Stimulated activated CD8-positive, alpha-beta memory T cell treated with anti-CD3 and anti-CD28 coated beads, Interleukin-7, amount 100 ng/mL, for 1 hour (primary cell): ENCODE measurements at places on chromosomes 3 and 15.

DNA sequence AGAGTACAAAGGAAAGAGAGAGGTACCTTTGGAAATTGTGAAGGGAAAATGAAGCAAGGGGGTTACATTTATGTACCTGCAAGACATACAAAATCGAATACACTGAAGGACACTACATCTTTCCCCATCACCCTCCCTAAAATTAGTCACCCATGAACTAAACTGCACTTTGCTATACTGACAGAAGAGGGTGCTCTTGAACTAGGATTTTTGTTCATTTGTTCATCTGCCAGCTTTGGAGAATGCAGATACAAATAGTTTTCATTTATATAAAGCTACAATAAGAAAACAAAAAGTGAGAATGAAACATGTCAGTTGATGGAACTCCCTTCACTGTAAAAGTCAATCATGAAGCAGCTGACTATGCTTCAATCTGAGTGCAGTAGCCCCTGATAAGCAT lies 55.7 kb downstream of the PCCB start:
- no peak for DNase-seq

DNA sequence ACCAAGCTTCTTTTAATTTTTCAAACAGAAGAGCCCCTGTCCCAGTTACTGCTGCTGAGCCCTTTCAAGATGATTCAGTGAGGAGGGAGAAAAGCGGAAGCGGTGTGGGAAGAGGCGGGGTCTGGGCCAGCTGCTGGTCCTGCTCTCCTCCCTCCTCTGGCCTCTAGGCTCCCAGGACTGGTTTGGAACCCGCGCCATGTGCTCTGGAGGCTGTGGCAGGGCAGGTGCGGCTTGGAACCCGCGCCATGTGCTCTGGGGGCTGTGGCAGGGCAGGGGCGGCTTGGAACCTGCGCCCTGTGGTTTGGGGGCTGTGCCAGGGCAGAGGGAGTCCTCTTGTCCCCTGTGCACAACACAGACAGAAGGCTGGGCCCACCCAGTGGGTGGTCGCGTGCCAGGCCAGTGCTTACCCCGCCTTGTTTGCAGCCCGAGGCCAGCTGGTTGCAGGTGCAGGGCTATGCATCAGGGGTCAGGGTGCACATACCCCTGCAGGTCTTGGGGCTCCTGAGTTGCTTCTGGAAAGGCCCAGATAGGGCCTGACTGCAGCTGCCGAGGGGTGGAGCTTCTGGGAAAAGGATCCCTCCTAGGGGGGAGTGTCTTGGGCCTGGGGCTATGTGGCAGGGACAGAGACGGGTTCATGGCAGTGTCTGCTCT lies 12.2 kb downstream of the ALG1L2 start:
- DNase-seq, result no peak

DNA sequence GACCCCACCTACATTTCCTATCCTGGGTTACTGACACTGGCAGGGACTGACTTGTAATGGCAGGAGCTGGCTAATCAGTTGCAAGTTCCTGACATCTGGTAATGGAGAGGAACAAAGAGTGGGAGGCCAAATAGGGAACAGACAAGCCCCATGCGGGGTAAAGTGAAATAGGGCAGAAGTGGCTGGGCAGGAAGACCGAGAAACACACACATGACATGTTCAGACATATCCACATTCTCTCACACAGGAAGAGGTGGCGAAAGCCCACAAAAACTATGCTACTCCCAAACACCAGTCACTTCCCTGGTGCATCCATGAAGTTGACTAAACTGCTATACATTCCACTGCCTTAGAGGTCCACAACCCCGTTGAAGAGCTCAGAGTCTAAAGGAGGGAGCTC lies 394.1 kb upstream of the TBL1XR1 start:
- DNase-seq, result no peak

GRCh38 chr3:179278932-179279693 lies 28.2 kb upstream of the KCNMB3 start:
- DNase-seq, result no peak

DNA sequence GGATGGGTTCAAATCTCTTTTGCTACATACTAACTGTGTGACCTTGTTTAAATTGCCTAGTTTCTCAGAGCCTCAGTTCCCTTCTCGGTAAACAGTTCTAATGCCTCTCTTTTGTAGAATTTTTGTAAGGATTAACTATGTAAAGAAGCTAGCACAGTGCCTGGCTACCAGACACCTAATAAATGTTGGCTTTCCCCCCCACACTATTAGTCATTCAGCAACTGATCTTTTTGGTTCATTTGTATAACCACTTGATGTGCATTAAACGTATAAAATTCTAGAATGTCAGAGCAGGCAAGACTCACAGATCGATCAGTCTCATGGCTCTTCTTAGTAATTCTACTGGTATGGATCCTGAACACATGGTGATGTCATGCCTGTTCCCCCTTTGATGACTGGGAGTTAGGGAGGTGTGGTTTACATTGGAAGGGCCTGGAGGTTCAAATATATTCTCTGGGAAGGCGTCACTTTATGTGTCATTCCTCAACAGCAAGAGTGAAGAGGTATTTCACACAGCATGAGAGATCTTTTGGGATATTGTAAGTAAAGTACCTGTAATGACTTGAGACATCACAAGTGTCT lies 6.5 kb downstream of the TAGLN3 start:
- DNase-seq, result no peak

DNA sequence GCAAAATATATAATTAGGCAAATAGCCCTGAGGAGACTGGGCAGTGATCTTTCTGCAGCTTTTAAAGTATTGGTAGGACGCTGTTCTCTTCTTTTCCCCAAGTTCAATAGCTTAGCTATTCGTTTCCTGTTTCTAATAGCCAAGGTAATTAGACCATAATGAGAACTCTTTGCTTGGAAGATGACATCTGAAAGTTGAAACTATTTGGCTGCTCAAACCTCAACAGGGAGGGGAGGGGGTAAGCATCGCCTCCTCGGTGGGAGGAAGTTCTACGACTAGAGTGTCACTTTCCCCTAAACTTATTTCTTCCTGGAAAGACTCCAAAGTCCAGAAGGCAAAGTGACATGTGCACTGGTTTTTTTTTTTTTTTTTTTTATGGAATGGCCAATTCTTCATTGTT lies 22.8 kb upstream of the ALDH1A3 start:
- DNase-seq, result no peak

- no peak for DNase-seq
Observed at GRCh38 chr3:190621927-190622326, 108.0 kb downstream of the IL1RAP start.

DNA sequence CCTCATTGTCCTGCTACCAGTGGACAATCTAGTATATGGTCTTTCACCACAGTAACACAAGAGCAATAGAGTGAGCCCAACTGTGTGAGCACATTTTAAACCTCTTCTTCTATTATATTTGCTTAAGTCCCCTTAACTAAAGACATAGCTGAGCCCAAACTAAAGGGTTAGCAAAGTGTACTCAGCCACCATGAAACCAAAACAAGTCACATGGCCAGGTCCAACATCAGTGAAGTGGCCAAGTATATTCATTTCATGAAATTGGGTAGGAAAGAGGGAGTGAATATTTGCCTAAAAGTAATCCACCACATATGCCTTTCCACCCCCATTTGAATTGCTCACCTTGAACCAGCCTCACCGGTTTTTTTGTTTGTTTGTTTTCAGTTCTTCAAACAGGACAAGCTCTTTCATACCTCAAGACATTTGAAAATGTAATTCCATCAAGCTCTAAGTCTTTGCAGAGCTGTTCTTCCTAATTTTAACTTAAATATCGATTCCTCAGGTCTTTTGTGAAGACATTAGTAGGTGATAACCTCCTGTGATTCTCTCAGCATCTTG lies 327.0 kb upstream of the SEMA6D start:
- no peak for DNase-seq

- DNase-seq, result no peak
Observed at GRCh38 chr3:180102134-180102533, 65.4 kb upstream of the PEX5L start.
